ENCODE measurements at places on chromosomes 1 and 21. TPM values are rescaled to one million over a fixed set of nuclear protein-coding genes. Genes with fewer than 3 reads are reported as not detected.
A peak's percentile ranks its signal among the peaks of the same experiment; 100 is the strongest.

Gene NRDC
- total RNA-seq = 156 TPM

- no peaks in the 10 kb centered on the region for H3K27me3 ChIP-seq
- H3K4me1 ChIP-seq = peaks cover 34% of the 10 kb centered on the region
- peak overlapping the region; percentile 100 for H3K27ac ChIP-seq
Observed at GRCh38 chr1:15835205-15835740, 12.2 kb upstream of the SPEN start.

GRCh38 chr1:50774759-50775351 lies 185.2 kb downstream of the FAF1 start:
- H3K4me1 ChIP-seq = no peaks in the 10 kb centered on the region
- no peaks in the 10 kb centered on the region for H3K27me3 ChIP-seq
- no peaks in the 10 kb centered on the region for H3K36me3 ChIP-seq
- H3K4me3 ChIP-seq = no peak overlapping the region

DNA sequence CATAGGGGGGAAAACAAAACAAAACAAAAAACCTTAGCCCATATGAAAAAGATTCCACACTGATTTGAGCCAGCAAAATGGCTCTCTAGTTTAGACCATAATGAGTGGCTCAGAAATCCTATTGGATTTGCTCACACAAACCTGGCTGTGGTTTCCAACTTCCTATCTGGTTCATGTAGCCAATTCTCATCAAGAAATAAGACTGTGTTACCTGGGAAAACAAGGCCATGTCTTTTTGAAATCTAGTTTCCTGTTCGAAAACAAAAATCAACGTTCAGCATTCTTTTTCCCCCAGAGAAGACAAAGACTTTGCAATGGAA lies 69.2 kb downstream of the TBX15 start:
- no peak overlapping the region for H3K4me3 ChIP-seq
- H3K36me3 ChIP-seq = no peaks in the 10 kb centered on the region
- H3K4me1 ChIP-seq = no peaks in the 10 kb centered on the region
- H3K27me3 ChIP-seq = no peaks in the 10 kb centered on the region
- DNase-seq = no peak

GRCh38 chr1:186749820-186750219 lies 69.6 kb upstream of the PTGS2 start:
- H3K4me3 ChIP-seq = no peak overlapping the region
- no peak overlapping the region for H3K27ac ChIP-seq
- no peak for DNase-seq
- no peaks in the 10 kb centered on the region for H3K4me1 ChIP-seq
- no peaks in the 10 kb centered on the region for H3K27me3 ChIP-seq
